ENCODE measurements at places on chromosomes 3 and 15.

- no peak for DNase-seq
Measured at GRCh38 chr3:46833346-46834300, 29.6 kb downstream of the MYL3 start.

DNA sequence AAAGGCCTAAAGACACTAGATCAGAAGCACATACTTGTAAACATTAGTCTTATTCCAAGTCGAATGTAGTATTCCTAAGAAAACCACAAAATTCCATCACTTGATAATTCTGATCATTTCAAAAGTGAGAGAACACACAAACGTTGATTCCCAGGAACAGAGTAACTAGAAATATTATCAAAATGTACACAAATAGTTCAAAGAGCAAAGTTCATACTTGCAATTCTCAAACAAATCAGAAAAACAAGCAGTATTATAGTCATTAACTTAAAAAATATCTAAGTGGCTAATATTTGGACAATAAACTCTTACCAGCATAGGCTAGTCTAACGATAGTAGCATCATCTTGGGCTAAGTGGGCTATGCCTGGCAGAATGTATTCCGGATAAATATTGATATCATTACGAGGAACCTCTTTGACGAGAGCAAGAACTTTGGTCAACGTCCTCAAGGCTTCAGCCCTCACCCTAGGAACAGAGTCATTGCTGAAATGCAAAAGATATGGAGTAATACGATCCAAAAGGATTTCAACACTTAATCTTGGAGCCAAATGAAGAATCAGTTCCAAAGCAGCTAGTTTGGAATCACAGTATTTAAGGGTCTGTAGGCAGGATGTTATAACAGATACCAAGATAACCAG is 13.3 kb downstream of the PIK3R4 start:
- DNase-seq, result no peak

DNA sequence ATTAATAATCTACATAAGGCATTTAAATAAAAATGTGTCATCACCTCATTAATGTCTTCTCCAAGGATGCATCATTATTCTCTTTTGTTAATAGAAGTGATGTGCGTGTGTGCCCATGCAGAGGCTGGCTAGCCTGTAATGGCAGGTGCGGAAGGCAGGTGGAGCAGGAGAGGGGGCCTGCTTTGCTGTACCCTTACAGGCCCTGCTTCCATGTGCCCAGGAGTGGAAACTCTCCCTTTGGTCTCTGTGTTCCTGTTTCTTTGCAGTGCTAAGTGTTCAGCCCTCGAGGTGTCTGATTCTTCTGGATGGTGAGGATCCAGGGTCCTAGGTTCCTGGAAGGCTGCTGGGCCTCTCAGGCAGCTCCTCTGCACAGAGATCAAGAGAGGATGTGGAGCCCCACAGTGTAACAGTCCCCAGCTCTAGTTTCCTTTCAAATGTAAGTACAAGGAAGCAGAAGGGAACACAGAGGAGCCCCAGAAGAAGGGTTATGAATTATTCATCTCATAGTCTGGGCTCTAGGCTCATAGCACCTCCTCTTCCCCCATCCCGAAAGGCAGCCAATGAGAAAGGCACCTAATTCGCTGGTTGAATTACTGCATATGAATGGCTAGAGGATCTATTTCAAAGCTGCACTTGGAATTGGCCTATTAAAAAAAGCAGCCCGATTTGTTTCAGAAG is 39.2 kb upstream of the AGBL1 start:
- peak; percentile 43 for DNase-seq

- no peak for DNase-seq
Measured at GRCh38 chr15:66777596-66778313, 75.7 kb downstream of the SMAD6 start.

DNA sequence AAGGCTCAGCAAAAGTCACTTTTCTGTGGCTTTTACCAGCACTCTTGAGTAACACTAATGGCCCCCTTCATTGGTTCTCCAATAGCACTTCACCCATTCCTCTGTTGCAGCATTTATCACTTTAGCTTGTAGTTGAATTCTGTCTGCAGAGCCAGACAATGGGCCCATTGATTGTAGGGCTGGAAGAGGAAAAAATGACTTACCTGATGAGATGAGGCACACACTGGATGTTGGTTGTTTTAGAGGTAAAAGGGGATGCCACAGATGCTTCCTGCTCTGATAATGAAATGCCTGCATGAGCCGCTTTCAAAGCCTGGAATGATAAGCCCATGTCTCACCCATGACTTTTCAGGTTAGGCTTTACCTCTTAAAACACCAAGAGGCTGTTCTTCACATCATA is 64.3 kb downstream of the PLAAT1 start:
- no peak for DNase-seq

DNA sequence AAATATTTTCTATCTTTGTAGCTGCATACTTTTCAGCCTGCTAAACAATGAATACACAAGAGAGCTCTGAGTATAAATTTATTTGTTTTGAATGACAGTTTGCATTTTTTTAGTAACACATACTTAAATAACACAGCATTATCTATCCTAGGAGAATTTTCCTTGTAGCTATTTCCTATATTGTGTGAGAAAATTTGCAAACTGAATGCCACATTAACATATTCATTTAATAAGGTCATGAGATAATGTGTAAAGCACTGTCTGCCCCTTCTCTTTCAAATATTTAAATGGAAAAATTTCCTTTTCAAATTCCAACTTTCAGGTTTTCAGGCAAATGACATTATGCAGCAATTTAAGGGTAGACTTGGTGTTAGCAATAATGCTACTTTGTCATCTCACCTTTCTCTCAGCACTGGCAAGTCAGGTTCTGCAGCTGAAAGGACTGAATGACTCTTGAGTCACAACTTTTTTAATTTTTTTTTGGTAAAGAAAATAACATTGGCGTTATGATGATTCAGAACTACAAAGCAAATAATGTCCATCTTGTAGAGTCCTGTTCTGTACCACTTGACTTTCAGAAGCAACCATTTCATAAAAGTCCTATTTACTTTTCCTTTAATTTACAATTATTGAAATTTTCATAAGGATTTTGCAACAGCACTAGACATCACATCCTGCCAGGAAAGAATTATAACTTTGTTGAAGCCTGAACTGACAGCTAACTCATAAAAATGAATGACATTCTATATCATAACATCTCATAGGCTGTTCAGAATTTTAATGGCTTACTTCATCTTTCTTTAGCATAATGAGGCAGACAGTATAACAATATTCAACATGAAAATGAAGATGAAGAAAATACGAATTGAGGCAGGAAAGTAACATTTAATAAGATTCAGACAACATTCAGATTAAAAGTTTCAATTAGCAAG is 681.6 kb upstream of the SEMA6D start:
- DNase-seq, result no peak

- peak; percentile 15 for DNase-seq
Measured at GRCh38 chr3:135106445-135106844, 311.4 kb downstream of the EPHB1 start.

- no peak for DNase-seq
Measured at GRCh38 chr3:114221881-114222264, 15.5 kb downstream of the ZNF80 start.

DNA sequence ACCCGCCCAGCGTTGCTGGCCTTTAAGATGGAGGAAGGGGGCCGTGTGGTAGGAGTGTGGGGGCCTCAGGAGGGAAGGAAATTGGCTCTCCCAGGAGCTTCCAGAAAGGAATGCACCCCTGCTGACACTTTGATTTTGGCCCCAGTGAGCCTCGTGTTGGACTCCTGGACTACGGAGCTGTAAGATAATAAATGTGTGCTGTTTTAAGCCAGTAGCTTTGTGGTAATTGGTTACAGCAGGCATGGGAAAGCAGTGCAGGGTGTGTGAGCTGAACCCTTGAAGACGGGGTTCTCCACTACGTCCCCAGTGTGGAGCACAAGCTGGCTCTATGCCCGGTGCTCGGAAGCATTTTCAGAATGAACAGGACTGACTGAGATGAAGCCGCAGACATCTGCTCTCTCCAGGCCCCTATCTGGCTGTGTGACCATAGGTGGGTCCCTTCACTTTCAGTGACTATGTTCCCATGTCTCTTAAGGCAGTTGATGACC is 22.9 kb upstream of the CGNL1 start:
- no peak for DNase-seq

DNA sequence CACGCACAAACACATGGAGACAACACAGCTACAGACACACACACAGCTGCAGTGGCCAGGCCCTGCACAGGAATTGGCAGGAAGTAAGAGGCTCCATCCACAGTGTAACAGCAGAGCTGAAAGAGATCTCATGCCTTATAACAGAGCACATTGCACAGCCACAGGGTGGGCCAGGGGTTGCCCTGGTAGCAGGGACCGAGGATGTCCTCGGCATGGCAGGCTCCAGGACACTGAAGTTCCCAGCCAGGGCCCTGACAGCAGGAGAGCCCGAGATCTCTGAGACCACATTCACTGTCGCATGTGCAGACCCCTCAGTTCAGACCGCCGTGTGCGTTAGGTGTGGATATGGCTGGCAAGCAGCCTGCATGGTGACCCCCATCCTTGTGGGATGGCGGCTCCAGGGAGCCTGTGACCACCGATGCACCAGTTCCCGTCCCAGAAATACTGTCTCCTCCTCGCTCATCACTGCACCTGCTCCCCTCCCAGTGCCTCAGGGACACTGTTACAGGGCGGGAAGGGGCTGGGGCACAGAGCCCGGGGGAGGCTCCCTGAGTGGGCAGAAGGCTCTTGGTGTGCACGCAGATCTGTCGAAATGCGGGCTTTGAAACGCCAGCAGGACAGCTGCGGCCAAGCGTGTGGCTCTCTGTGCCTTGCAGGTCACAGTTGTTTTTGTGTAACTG is 1.5 kb upstream of the OCA2 start:
- DNase-seq, result no peak

DNA sequence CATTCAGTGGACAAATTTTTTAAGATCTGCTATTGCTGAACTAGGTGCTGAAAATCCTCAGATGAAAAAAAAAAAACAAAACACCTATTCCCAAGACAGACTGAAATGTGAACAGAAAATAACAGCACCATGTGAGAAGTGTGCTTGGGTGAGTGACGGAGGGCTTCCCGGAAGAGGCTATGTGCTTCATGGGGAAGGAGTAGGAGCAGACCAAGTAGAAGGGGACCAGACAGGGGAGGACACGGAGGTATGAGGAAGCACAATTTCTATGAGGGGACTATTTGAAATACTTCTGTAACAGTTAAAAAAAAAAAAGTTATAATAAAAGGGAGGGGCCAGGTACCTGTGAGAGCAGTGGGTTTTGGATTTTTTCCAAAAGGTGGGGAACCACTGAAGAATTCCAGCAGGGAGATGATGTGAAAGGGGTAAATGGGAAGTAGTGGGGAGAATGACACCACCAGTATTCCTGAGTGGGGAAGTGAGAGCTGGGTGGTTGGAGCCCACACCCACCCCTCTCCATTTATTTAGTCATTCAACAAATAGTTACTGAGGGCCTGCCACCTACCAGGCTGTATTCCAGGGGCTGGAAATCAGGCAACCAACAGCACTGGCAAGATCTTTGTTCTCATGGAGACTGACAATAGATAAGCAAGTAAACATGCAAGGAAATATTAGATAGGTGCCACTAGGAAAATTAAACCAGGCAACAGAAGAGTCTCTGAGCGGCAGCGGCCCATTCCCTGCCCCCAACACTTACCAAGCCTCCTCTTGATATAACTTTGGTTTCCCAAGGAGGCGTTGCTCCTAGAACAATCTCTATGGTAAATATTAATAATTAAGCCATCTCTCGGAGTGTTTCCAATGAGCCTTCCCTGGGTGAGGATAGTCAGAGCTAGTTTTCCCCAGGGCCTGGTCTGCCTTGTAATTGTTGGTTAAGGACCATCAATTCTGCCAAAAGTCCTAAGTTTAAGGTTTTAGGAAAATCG is 3.8 kb upstream of the USP3 start:
- no peak for DNase-seq

GRCh38 chr3:186680869-186681268 is 15.1 kb downstream of the HRG start:
- no peak for DNase-seq

DNA sequence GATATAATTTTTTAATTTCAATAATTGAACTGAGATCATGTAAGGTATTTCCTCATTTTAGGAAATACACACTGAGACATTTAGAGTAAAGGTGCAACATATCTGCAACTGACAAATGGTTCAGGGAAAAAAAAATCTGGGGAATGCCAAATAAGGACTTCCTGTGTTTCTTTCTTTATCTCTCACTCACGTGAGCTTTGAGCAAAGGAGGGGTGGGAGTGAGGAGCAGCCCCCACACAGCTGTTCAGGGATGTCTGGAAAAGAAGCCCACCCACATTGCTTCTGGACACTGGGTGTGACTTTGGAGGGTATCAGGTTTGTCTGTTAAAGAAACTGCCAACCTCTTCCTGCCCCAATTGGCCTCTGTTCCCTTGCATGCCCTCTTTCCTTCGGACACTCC is 5.6 kb upstream of the TP63 start:
- DNase-seq, result no peak

- DNase-seq, result no peak
Measured at GRCh38 chr3:190048932-190049441, 71.7 kb downstream of the P3H2 start.

DNA sequence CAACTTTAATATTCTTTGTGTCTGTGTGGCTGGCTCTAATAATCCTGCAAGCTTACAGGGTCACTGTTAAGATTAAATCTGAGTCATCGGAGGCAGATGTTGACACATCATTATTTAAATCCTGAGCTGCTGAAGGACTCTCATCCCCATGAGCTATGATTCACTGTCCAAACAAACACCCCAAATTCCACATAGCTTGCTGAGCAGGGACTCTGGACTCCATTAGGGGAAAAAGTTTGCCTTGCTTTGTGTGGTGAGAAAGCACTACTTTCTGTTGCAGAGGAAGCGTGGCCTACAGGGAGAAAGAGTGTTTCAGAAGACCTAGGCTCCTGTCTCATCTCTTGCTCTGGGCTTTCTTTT is 213.7 kb downstream of the PDCD6IP start:
- DNase-seq, result no peak

DNA sequence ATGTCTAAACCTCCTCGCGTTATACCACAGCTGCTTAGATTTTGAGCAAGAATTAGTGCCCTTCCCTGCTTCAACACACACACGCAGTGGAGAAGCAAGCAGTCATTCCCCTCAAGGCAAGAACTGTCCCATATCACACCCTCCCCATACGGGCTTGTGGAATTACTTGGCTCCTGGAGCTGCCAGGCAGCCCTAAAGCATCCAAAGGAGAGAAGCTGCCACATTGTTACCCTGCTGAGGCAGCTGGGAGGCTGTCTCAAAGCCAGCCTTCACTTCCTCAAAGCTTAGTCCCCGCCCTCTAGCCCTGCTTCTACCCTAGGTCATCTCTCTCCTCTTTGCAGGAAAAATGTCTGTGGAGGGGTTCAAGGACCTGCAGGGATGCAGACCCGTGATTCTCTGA is 153.4 kb downstream of the RORA start:
- no peak for DNase-seq

DNA sequence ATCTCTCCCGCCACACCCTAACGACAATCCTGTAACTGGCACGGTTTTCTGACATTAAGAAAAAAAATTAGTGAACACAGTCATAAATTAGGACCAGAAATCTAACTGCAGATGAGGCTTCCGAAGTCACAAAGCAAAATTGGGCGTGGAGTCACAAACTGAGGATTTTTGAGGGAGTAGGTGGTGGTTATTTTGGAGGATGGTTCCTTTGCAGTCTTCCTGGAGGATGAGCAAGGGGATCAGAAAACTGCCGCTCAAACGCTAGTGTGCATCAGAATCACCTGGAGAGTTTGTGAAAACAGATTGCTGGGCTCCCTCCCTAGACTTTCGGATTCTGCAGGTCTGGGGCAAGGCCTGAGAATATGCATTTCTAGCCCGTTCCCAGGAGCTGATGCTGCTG is 334.8 kb downstream of the RORA start:
- DNase-seq, result no peak

GRCh38 chr15:82079736-82080135 is 33.9 kb upstream of the MEX3B start:
- DNase-seq, result no peak

- no peak for DNase-seq
Measured at GRCh38 chr3:150912501-150912900, 7.3 kb upstream of the MINDY4B start.
